ENCODE measurements at places on chromosomes 12 and 14.

DNA sequence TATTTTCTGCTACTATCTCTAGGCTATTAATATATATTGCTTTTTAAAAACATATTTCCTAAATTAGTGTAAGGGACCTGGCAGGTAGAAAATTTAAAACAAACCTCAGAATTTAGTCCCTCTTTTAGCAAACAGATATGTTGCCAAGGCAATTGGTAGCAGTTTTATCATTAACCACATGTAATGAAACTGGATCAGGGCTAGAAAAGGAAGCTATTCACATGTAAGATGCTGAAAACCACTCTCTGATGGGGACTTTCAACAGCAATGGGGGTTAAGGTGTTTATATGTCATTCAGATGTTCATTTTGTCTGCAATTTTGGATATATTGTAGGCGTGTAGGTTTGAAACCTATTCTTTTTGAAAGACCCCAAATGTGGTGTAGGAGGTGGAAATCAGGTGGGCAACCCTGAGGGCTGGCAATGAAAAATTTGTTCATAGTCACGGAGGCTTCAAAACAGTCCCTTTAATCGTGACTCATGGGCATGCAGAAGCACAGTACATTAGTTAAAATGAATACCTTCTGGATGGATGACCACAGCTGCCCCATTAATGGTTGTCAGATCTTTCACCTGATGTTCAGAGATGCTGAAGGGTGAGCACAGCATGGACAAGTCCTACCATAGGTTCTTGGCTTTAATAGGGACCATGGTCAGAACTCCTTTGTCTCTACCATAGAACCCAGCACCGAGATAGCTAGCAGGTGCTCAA, 5.9 kb upstream of the PKP2 start:
- DNase-seq = no peak

- DNase-seq = no peak
These were observed 146.9 kb downstream of the ESR2 start for GRCh38 chr14:64147126-64147790.

DNA sequence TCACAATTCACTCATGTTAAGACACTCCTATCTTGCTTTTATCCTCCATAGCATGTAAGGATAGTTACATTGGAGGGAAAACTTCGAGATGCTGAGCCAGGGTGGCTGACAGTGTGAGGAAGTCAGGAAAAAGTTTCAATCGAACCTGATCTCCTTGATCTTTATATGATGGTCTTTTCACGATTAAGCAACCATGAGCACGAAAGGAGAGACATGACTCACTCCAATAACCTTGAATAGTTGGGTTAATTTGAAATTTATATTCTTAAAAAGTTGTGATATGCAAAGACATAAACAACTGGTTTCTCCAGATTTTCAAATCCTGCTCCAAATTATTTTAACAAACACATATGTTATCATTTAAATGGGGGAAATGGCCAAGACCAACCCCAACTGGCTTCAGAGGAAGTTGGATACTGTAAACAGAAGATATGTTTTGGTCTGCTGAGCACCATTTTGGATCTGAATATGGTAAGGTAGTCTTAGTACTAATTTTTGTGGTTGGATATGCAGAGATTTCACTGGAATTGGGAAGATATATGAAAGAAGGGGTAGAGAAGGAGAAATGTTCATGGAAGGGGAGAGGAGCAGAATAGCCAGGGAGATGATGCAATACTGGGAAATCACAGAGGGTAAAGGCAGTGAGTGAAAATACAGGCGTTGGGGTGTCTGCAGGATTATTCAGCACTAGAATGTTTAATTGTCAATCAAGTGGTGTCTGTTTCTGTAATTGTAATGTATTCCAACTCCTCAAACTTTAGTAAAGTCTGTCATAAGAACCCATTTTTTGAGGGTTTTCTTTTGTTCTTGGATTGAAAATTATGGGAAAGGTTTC, 185.2 kb upstream of the SLC38A2 start:
- no peak for DNase-seq

- no peak for DNase-seq
These were observed 18.5 kb downstream of the FBRSL1 start for GRCh38 chr12:132508491-132508740.

DNA sequence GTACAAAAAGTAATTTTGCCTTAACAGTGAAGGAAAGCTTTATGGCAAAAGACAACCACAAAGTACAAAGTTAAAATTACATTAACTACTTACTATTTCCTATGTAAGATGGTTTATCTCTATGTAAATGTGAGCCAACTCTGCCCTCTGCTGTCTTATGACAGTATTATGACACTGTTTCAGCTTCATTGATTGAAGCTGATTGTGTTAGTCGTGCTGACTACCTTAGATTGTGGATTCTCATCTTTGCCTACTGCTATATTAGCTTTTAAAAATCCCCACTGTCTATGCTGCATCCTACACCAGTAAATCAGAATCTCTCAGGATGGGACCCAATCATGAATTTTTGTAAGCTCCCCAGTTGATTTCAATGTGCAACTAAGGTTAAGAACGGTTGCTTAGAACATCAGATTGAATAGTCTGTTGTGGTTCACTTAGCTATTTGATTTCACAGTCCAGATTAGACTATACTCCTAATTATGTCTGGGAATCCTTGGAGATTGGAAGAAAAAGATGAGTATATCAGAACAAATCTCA, 12.2 kb upstream of the SPTB start:
- DNase-seq = peak; percentile 67

All from NCI-H460 (cell line).